ENCODE measurements at places on chromosomes 5 and 9. TPM values are rescaled to one million over a fixed set of nuclear protein-coding genes. Genes with fewer than 3 reads are reported as not detected.

Gene FLT4
- 0.20 TPM for total RNA-seq

Gene TMC1
- total RNA-seq, result 0.37 TPM

Gene COL15A1
- total RNA-seq, result 6.8 TPM

Gene GABBR2
- total RNA-seq, result under 0.01 TPM

Gene PAEP
- not detected for total RNA-seq

Gene ZBED3
- 0.73 TPM for total RNA-seq

Gene SPINK4
- not detected for total RNA-seq

Gene AHRR
- total RNA-seq, result 26.4 TPM

Gene SPATA31C1
- not detected for total RNA-seq

Data from subcutaneous preadipocyte (primary cell).